Left ventricle myocardium inferior (tissue), 1 donor: ENCODE measurements at places on chromosomes 5 and 9. TPM values are rescaled to one million over a fixed set of nuclear protein-coding genes. Genes with fewer than 3 reads are reported as not detected.

Gene PRRX2
- total RNA-seq: 0.85 TPM

Gene CTXN3
- not detected for total RNA-seq

Gene C9orf153
- total RNA-seq: 0.38 TPM

Gene PDZD2
- 120 TPM for total RNA-seq

Gene GPR151
- total RNA-seq: not detected

Gene STKLD1
- total RNA-seq: not detected

Gene GPR150
- 0.14 TPM for total RNA-seq

Gene SHOC1
- not detected for total RNA-seq

Gene GARIN3
- not detected for total RNA-seq

Gene CDH6
- total RNA-seq: 2.8 TPM

Gene CYSRT1
- total RNA-seq: 0.27 TPM

Gene WDR31
- 12.4 TPM for total RNA-seq

Gene SHROOM1
- total RNA-seq: 4.9 TPM

Gene TSSK1B
- not detected for total RNA-seq

Gene GEMIN5
- 14.0 TPM for total RNA-seq

Gene KIAA0825
- 2.2 TPM for total RNA-seq

Gene MARVELD2
- total RNA-seq: 0.96 TPM

Gene IFNA2
- not detected for total RNA-seq

Gene ACTBL2
- not detected for total RNA-seq

Gene EIF4EBP3
- 13.1 TPM for total RNA-seq

Gene KIF27
- total RNA-seq: 4.1 TPM

Gene EXOSC3
- total RNA-seq: 15.9 TPM

Gene GFI1B
- total RNA-seq: 0.27 TPM

Gene FOXD4L3
- total RNA-seq: not detected

Gene TMEFF1
- not detected for total RNA-seq

Gene LRRTM2
- not detected for total RNA-seq

Gene SAXO1
- total RNA-seq: 0.03 TPM

Gene NOXA1
- total RNA-seq: 2.0 TPM

Gene FTMT
- not detected for total RNA-seq

Gene NR4A3
- 6.2 TPM for total RNA-seq

Gene SPATA31D4
- not detected for total RNA-seq

Gene TMEM171
- total RNA-seq: not detected

Gene PCYOX1L
- 3.2 TPM for total RNA-seq

Gene GRIA1
- total RNA-seq: 0.14 TPM

Gene SLC4A9
- 0.44 TPM for total RNA-seq

Gene SPOUT1
- 17.5 TPM for total RNA-seq

Gene CNTFR
- total RNA-seq: 4.6 TPM

Gene PITX1
- total RNA-seq: not detected

Gene CFAP77
- total RNA-seq: 2.5 TPM

Gene PPIP5K2
- total RNA-seq: 28.5 TPM

Gene OCLN
- total RNA-seq: 2.0 TPM

Gene ARHGEF28
- 2.1 TPM for total RNA-seq

Gene PCDHGB4
- 4.2 TPM for total RNA-seq

Gene GNE
- total RNA-seq: 11.7 TPM

Gene NUTM2F
- total RNA-seq: not detected

Gene GRM6
- not detected for total RNA-seq
